ENCODE measurements at places on chromosomes 7 and 10.

DNA sequence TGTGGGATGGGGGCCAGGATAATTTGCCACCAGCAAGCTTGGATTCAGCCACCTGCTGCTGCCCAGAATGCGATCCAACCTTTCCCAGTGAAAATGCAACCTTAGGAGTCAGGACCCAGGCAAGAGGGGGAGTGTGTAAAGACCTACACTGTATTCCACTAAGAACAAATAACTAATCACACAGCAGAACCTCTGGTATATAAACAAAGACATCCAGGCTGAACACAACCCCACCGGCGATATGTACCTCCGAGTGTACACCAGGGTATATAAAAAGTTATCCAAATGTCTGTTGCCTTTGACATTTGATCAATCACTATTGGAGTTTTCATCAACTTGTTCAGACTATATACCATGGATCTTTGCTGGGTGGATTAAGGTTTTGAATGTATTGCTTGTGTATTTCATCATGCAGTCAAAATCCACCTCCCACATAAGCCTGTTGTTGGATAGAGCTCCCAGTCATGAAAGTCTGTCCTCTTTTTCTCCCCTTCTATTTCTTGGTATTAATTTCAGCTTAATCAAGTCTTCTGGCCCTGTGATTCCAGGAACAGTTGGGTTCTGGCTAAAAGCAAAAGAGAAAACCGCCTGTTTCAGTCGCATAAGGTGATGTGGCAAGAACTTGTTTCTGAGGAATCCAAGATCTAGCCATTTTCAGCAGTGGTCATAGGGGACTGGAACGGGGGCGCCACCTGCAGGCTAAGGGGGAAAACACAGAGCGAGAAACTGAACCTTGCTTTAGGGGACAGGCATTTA, 290.7 kb downstream of the CCDC3 start:
- DNase-seq: peak; percentile 22

DNA sequence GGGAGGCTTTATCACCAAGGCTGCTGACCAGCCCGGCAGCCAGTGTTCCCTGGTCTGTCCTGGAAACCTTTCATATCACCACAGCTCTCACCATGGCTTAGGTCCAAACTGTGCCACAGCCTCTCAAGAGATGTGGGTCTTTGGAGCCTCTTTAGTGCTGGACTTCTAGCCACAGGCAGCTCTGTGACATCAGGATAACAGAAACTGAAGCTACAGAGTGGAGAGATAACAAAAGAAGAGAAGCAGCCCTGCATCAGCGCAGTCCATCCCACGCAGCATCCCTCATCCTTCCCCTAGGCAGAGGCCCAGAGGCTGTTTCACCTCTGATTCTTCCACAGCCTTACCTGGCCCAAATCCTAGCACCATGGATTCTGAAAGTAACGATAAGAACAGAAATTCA, 187.9 kb upstream of the KMT2E start:
- DNase-seq: no peak

DNA sequence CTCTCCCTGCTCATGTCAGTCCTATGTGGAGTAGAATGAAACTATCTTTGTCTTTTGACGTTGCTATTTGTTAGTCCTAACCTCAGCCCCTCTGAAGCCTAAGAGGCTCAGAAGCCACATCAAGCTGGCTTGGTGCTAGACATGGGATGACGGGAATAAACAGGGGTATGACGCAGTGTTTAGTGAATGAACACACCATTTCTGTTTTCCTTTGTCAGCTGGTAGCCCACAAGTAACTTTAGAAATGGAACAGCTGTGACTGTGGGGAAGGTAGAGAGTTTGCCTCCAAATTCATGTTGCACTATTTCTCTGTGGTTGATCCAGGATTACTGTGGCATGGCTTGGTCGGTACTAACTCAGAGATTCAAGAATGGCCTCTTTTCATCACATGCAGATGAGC, 31.3 kb downstream of the COX15 start:
- no peak for DNase-seq

GRCh38 chr7:2048531-2048930, 184.2 kb downstream of the MAD1L1 start:
- no peak for DNase-seq

- no peak for DNase-seq
Observed at GRCh38 chr10:26937371-26937770, 76.6 kb upstream of the ABI1 start.

DNA sequence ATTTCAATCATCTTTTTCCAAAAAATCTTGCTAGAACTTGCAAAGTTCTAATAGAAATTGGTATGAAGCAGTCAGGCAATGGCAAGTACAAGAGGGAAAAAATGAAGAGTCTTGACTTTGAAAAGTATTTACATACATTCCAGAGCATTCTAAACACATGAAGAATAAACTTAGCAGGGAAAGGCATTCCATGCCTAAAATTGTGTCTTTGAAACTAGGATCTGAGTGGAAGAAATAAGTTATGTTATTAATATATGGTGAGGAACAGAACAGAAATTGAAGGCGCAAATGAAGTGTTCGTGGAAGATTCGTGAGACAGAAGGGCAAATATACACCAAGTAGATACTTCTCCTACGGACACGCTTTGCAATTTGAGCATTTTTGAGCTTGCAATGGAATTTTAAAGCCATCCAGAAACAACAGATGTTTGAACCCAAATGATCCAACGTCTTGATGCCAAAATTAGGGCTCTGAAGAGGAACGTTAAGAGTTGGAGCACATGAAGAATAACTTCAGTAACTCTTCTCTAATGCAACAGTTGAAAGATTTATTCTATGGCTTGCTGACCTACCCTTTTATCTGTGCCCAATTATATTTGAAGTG, 40.6 kb upstream of the SEPTIN7 start:
- no peak for DNase-seq

DNA sequence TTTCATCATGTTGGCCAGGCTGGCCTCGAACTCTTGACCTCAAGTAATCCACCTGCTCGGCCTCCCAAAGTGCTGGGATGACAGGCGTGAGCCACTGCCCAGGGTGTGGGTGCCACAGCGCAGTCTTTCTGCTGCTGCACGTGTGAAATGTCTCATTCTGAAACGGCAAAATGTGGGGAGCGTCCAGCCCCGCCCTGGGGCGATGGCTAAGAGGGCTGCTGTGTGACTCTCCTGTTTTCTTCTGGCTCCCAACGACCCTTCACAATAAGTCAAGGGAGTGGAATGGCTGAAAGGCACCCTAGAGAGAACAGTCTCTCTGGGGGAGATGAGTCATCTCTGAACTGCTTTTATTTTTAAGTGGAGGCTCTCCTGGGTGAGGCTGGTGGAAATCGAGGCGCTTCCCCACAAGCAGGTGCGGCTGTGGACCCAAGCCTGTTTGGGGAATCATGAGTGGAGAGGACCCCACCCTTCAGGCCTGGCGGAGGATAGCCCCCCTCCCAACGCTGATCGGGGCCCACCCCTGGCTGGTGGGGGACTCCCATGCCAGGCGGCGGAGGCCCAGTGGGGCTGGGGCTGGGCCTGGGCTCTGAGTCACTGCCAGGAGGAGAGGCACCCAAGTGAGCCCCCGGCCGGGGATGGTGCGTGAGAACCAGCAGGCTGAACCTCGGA, 18.0 kb downstream of the ADAP1 start:
- peak; percentile 28 for DNase-seq

DNA sequence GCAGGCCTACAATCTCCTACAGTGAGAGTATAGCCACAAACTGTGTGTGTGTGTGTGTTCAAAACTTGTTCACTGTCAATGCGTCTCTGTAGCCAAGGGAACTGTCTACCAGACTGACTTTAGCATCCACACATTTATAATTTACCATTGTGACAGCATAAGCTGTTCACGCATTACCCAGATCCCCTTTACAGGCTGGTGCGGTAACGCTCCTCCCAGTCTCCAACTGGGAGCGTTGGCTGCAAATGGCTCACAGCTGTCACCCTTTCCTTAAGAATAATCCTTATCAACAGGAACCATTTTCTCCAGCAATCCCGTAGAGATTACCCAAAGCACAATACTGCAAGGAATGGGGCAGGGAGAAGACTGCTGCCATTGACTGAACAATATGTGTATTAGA, 199.5 kb downstream of the GPAM start:
- DNase-seq: no peak

DNA sequence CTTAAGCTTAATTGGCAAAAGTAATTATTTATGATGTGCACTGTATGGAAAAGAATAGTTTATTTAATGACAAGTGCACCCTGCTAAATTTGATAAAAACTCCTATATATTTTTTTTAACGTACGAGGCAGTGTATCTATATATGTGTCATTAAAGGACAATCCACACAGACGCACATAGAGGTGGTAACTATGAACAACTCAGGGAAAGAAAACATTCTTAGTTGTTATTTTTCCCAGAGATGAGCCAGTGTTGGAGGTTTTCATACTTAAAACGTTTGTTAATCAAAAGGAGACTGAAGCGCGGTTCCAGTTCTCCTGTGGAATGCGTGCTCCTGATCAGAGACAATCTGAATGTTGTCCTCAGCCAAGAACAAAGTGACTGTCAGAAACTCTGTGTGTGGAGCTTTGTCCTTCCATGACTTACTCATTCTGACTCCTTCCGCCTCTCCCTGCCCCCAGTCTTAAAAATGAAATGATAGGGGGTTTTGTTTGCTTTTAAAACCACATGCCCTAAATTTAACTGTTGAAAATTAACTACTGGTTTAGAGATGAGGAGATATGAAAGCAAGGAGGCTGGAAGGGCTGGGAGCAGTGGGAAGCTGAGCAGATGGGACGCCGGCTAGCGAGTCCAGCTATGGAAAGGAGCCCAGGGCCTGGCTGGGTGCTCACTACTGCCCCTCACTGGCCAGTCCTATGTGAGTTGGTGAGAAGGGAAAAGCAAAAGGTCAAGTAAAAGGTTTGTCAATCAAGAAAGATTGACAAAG, 99.6 kb downstream of the SVIL start:
- DNase-seq: no peak

DNA sequence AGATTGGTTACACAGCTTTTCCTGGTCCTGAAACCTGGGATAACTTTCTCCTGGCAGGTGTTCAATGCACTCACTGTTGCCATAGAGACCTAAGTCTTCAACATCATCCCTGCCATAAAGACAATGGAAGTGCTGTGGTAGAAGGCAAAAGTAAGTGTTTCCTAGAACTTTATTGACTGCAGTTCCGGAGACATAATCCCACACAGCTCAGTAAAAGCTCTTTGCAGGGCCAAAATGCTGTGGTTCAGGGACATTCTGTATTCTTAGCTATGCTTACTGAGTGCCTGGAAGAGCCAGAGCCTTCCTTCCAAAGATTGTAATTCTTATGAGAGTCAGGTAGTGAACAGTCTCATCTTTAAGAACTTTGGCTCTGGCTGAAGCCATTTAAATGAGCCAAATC, 5.3 kb downstream of the WIPF3 start:
- no peak for DNase-seq

GRCh38 chr10:113982296-113982695, 61.4 kb upstream of the ADRB1 start:
- no peak for DNase-seq

GRCh38 chr10:11975795-11976194, 66.8 kb downstream of the UPF2 start:
- DNase-seq: no peak

DNA sequence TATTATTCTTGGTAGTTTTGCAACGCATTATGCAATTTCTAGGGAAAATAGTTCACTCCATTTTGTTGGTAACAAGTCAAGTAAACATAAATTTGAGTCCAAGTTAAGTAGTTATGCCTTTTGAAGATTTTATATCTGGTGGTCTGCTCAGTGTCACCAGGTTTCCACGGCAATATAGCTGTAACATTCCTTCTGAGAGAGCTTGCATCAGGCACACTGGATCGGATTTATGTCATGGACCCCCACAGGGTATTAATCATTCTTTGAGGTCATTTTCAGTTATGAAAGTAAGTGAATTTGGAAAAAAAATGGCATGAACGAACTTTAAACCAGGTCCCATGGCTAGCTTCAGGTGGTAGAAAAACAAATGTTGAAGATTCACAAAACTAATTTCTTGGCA, 136.3 kb downstream of the POLR1F start:
- no peak for DNase-seq

DNA sequence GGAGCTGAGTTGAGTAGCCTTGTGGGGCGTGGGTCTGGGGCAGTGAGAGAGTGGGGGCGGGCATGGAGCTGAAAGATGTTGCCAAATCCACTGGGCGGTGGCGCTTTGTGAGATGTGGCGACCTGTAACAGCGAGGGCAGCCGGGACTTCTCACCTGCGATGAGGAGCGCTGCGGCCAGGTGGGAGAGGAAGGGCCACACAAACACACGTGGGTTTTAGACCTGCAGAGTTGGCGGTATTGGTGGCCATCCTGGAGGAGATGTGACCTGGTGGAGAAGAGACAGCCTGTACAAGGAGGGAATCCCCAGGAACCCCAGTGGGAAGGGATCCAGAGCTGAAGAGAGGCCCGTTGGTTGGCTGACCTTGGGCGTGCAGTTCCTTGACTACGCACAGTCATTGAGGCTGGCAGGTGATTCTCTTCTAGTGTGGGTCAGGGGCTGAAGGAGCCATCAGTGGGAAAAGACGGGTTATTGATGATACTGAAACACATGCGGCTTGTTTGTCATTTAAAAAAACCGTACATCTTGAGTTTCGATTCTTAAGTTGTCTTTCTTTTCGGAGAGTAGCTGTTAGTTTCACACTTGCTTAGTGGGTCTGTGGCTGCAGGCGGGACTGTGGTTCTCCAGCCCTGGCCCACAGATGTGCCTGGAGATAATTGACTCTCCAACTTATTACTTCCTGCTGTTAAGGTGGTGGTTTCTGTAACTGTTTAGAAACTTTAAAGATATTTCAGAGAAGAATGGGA, 2.4 kb downstream of the CHST12 start:
- no peak for DNase-seq

DNA sequence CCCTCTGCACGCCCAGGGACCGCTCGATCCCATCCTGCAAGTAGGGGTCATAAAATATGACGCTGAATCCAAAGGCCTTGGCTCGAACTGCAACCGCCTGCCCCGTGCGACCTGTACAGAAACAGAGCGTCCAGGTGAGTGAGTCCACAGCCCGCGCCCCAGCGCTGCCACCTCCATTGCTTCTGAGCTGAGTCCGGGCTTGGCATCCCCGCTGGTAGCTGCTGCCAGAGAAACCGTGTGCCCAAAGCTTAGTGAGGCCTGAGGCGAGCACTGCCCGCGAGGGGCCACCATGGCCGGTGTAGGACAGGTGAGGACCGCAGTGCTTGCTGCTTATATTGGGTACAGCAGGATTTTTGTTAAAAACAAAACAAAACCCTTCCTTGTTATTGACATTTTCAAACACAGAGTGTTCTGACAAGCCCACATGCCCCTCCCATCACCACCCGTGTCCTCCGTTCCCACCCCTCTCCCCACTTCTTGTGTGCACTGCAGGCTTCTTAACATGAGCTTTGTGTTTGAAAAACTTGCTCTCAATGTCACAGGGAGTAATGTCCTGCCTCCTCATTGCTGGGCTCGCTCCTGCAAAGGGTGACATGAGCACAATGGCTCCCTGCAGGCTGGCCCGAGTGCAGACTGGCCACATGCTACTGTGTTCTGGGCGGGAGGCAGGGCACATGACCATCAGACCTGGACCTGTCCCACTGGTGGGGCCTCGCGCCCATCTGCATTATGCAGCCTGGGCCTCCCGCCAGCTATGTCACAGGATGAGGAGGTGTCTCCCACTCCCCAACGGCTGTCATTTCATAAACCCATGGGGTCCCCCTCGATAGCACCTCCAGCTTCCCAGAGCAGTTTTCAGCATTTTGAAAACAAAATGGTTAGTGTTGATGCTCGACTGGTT, 52.9 kb downstream of the ZRANB1 start:
- DNase-seq: no peak

Data from SW 1271 (cell line).